ENCODE measurements at places on chromosomes 5 and 9. TPM values are rescaled to one million over a fixed set of nuclear protein-coding genes. Genes with fewer than 3 reads are reported as not detected.
A peak's percentile ranks its signal among the peaks of the same experiment; 100 is the strongest.

Gene NCBP1
- 36.3 TPM for total RNA-seq

Gene SPINK7
- not detected for total RNA-seq

Gene SKP2
- total RNA-seq, result 18.5 TPM

GRCh38 chr5:43482490-43483297 is 971 bp downstream of the TMEM267 start:
- H3K4me1 ChIP-seq, result peaks cover 33% of the 10 kb centered on the region
- H3K27ac ChIP-seq, result peak overlapping the region; percentile 100
- H3K36me3 ChIP-seq, result peaks cover 9% of the 10 kb centered on the region
- peak overlapping the region; percentile 95 for H3K4me3 ChIP-seq
- no peak for DNase-seq
- no peaks in the 10 kb centered on the region for H3K27me3 ChIP-seq

DNA sequence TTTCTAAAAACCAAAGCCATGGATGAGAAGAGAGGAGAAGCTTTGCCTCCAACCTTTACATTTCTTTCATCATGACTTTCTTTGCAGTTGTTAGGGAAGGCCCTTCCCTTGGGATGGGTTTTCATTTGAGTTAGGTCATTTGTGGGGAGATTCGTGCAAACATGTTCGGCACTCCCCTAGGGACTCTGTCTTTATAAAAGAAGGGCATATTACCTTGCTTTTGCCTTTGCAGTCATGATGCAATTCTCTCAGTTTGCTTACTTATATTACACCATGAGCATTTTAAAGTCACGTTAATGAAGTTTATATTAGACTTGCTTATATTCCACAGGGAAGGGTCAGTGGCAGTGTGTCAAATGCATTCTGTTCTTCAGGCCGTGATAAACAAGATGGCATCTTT is 289.3 kb upstream of the WWC1 start:
- H3K36me3 ChIP-seq, result no peaks in the 10 kb centered on the region
- no peaks in the 10 kb centered on the region for H3K4me1 ChIP-seq
- H3K27me3 ChIP-seq, result no peaks in the 10 kb centered on the region

DNA sequence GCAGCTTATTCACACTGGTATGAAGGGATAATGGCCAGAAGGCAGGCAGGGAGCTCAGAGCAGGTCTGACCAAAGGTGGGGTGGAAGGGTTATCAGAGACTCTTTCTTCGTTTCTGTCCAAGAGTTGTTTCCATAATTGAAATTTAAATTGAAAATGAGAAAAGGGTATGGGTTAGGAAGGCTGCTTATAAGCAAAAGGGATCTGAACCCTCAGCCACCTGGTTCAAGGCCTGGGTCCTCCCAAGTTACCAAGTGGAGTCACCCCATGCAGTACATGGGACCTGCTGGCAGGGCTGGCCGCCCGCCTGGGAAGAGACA is 17.8 kb downstream of the EEIG1 start:
- H3K36me3 ChIP-seq, result peaks cover 45% of the 10 kb centered on the region
- peaks cover 89% of the 10 kb centered on the region for H3K4me1 ChIP-seq
- DNase-seq, result no peak
- H3K4me3 ChIP-seq, result no peak overlapping the region
- H3K27me3 ChIP-seq, result no peaks in the 10 kb centered on the region

DNA sequence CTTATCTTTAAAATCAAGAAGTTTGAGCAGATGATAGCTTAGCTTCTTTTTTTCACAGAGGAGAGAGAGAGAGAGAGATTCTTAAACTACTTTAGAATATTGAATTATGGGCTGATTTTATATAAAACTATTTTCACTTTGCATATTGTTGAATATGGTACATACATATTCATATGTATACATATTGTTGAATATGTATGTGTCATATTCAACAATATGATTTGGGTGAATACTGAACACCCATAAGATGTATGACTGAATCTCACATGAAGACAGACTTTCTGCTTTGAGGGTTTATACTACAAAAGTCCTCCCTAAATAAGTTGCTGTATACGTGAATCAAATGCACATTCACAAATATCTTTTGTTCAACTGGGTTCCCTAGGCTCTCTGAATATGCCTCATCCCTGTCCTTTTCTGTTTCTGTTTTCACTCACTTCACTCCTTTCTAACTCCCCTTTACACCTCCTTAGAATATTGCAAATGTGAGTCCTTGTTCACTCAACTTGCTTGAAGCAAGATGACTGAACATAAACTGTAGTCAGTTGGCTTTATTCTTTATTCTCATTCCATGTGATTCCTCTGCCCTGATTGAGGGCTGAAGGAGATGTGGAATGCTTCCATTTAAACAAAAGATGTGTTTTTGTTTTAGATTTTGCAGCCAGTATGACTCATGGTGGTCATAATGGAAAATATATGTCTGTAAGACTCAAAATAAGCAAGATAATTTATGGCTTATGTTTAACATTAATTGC is 225.4 kb upstream of the DAB2 start:
- H3K27me3 ChIP-seq, result no peaks in the 10 kb centered on the region
- DNase-seq, result no peak
- no peak overlapping the region for H3K4me3 ChIP-seq
- no peak overlapping the region for H3K27ac ChIP-seq
